NCI-H2081 (cell line): ENCODE measurements at places on chromosomes 6 and 20.
A peak's percentile ranks its signal among the peaks of the same experiment; 100 is the strongest.

- DNase-seq = no peak
Measured at GRCh38 chr20:38581013-38581412, at the start of gene ADIG. ADIG (plus strand) TSS chr20:38581197; CDS start chr20:38581251, 54 bp downstream.

DNA sequence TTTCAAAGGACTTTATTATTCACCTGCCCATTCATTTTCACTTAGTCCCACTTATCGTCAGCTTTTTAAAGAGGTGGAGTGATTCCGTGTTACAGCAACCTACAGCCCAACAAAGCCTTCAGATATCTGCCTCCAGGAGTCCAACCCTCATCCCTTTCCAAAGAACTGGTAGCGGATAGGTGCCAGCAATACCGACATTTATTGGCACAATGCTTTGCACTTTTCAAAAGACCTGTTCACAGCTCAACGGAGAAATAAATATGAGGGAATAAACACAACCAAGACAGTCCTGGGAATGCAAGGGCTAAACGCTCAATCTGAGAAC is 819 bp upstream of the MTRF1L start:
- DNase-seq = no peak

DNA sequence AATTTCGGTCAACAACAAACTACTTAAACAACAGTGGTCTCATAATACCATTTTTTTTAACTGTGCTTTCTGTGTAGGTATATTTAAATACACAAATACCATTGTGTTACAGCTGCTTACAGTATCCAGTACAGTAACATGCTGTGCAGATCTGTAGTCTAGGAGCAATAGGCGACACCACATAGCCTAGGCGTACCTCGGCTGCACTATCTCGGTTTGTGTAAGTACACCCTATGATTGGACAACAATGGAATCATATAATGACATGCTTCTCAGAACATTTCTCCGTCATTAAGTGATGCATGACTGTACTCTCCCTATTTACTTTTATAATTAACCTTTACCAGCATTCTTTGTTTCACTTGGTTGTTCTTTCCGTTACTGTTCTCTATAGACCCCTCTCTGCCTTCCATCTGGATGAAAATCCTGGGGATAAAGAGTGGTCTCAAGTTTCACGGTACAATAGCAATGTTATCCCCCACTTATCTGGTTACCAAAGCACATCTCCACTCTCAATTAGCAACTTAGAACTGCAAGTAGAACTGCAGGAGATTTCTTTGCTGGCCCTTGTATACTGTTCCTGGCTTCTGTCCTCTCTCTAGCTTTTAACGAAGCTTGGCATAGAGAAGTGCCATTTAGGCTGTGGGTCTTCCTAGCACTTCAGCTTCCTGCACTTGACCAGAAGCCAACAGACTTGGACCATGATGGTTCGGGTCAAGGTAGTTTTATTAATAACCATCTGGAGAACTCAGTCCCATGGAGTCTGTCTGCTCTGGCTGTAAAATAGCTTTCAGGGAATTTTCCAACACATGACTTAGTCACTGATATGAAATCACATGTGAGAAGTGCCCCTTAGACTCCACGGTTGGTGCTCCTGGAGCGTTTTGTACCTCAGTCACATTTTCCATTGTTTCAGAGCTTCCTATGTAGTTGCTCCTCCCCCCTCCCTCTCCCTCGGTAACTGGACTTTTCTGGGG is 80.4 kb upstream of the POPDC3 start:
- DNase-seq = no peak

GRCh38 chr6:12048609-12049008 is 36.5 kb downstream of the HIVEP1 start:
- no peak for DNase-seq

- no peak for DNase-seq
Measured at GRCh38 chr6:72296375-72296774, 325.5 kb upstream of the KCNQ5 start.

- DNase-seq = no peak
Measured at GRCh38 chr6:150202404-150202803, 59.6 kb downstream of the PPP1R14C start.

GRCh38 chr6:44020664-44021425 is 106.4 kb downstream of the MRPL14 start:
- no peak for DNase-seq

DNA sequence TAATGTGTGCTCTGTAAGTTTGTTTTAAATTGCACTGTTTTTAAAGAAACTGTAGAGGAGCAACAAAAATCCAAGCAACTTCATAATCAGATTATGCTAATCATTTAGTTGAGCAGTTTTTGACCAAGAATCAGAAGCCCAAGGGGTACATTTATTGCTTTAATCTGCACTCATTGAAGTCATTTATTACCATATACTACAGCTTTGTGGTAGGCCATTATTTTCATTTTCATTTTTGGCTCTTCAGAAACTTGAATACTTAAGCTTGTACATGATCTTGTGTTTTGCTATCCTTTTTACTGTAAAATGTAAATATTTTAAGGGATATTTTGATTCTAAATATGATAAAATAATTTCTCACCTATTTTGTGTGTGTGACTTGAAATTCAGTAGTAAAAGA is 78.5 kb downstream of the PHF3 start:
- no peak for DNase-seq

- no peak for DNase-seq
Measured at GRCh38 chr6:158628542-158628941, 16.0 kb downstream of the DYNLT1 start.

DNA sequence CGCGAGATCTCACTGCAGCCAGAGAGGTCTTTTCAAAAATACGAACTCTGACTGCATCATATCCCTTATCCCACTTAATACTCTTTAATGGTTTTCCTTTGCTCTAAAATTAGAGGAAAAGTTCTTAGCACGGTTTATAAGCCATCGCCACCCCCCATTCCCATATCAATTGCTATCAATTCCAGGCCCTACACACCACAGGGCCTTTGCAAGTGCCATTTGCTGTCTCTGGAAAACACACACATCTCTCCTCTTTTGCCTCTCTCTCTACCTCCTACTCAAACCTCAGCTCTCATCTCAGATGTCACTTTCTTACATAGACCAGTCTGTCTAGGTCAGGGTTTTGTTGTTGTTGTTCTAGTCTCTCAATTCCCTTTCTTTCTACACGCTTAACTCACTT is 9.8 kb downstream of the SLC22A23 start:
- DNase-seq = no peak

- DNase-seq = no peak
Measured at GRCh38 chr6:149453597-149454345, 31.0 kb downstream of the ZC3H12D start.

- DNase-seq = no peak
Measured at GRCh38 chr6:2630891-2631571, 119.7 kb downstream of the MYLK4 start.

- no peak for DNase-seq
Measured at GRCh38 chr6:16727996-16728395, 33.3 kb downstream of the ATXN1 start.

- DNase-seq = no peak
Measured at GRCh38 chr6:142722012-142722411, 223.0 kb downstream of the HIVEP2 start.

- DNase-seq = no peak
Measured at GRCh38 chr20:18428490-18429173, 38.2 kb downstream of the DZANK1 start.

- DNase-seq = no peak
Measured at GRCh38 chr6:147067184-147067583, 137.0 kb upstream of the STXBP5 start.

DNA sequence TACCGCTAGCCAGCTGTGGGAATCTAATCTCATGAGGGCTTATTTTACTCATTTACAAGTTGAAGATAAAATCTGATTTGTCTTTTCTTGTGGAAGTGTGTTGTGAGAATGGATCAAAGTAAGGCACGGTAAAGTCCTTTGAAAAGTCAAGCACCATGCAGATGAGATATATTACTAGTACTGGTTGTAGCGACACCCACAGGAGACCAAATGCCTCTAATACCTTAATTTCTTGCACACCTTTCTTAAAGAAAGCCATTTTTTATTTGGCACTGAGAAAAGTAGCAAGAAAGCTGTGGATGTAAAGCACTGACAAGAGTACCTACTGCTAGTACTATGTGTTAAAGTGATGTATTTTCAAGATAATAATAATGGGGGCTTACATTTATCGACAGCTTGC is 191.0 kb upstream of the MMS22L start:
- no peak for DNase-seq

DNA sequence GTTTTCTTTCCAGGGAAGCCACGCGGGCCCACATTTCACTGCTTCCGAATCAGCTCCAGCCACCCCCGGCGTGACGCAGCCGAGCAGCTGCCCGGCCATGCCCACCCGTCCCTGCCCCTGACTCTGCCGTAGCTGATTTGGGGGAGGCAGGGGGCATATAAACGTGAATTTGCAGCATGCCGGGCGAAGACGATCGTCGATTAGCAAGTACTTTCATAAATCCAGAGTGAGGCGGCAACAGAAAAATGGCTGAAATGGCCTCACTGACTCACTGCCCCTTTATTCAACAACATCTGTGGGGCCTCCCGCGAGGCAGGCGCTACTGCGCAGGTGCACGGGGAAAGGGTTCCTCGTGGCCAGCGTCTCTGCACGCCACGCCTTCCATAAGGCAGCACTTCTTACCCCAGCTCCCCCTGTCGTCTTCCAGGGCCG is 118.0 kb downstream of the DLL1 start:
- DNase-seq = no peak

GRCh38 chr6:33425668-33426577 is 6.1 kb downstream of the SYNGAP1 start:
- peak; percentile 73 for DNase-seq

DNA sequence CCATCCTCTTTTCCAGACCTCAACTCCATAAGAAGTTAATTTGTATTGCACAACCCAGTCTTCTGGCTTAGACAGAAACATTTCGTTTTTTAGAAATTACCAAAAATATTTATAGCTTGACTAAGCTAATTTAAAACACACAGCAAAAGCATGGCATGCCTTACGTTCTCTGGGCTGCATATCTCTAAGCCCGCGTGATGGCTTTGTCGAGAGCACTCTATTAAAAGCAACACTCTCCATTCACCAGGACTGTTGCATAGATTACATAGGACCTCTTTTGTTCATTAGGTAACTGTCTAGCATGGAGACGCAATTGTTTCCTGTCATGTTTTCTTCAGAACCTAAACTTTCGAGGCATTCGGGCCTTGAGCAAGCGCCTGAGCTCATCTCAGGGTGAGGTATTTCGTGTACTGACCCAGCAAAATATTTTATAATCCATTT is 104.5 kb downstream of the IBTK start:
- no peak for DNase-seq

- no peak for DNase-seq
Measured at GRCh38 chr6:43695967-43696291, 8.3 kb upstream of the MRPS18A start.

DNA sequence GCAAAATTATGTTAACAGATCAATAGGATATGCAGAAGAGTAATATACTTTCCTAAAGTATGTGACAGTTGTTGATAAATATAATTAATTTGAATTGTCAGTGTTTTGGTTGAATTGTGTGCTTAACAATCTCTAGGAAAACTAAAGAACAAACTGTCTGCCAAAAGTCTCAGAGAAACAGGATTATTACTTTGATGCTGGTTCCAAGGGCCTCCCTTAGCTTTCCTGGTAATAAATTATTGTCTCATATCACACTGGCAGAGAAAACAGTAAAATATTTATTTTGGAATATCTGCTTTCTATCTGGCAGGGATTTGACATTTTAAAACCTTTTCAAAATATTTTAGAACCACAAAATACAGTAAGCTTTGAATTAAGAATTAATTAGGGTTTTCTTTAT is 40.1 kb upstream of the CARMIL1 start:
- peak; percentile 46 for DNase-seq

GRCh38 chr6:7169296-7169721 is 61.5 kb downstream of the RREB1 start:
- no peak for DNase-seq

DNA sequence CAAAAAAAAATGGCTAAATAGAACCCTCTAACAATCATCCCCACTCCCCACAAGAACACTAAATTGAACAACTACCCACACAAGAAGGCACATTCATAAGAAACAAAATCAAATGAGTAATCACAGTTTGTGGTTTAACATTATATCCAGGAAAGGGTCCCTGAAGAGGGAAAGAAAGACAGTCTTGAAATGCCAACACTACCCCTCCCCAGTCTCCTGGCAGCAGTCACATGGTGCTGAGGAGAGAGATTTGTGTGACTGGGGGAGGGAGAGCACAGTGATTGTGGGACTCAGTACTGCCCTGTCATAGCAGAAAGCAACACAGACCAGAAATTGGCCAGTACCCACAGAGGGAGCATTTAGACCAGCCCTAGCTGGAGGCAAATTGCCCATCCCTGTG is 443.7 kb upstream of the BTBD3 start:
- DNase-seq = no peak

DNA sequence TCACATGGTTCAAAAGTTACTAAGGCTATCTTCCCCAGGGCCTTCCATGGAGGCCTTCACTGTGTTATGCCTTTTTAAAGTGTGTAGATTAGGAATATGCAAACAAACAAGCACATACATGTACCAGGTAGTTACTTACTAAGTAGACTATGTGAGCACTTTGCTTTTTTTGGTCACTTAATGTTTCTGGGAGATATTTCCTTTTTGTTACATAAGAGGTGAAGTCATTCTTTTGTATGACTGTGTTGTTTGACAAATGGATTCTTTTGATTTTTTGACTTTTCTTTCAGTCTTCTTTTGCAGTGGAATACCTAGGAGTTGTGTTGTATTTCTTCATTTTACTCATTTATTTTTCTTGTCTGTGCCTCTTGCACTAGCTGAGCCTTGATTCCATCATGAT is 39.6 kb upstream of the BCAS1 start:
- DNase-seq = no peak

DNA sequence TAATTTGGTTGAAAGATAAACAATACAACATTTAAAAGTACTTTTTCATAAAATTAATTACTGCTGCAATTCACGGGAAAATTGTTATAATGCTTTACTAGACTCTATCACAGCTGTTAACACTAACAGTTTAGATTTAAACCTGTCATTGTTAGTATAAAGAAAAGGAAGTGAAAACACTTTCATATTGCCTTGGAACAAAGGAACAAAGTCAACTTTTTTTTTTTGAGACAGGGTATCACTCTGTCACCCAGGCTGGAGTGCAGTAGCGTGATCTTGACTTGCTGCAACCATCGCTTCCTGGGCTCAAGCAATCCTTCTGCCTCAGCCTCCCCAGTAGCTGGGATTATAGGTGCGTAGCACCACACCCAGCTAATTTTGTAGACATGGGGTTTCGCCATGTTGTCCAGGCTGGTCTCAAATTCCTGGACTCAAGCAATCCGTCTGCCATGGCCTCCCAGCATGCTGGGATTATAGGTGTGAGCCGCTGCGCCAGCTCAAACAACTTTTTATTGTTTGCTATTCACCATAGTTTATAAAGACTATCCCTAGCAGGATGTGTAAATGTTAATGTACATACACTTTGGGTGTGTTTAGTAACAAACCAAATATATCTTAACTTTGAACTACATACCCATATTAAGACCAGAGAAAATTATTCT is 22.1 kb downstream of the SLC35A1 start:
- DNase-seq = no peak

DNA sequence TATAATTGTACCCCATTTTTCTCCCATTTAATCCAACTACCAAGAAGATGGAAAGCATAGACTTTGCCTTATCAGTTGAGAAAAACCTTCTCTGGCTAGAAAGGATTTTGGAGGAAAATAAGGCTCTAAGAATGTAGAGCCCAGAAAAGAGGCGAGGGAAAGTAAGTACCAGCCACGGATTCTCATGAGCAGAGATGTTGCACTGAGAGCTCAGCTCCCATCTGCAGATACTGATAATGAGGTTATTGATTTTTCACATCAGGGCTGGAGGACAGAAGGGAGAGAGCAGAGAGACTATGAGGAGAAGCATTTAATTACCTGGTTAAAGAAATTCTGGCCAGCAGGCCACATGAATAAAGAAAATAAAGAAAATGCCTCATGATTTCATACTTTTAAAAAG is 104.4 kb upstream of the FAM184A start:
- DNase-seq = no peak
